ENCODE measurements at places on chromosomes 11 and 22.

- DNase-seq: peak; percentile 55
Measured at GRCh38 chr11:16226245-16226644, 130.1 kb downstream of the SOX6 start.

- no peak for DNase-seq
Measured at GRCh38 chr11:45851228-45851627, 4.0 kb downstream of the CRY2 start.

DNA sequence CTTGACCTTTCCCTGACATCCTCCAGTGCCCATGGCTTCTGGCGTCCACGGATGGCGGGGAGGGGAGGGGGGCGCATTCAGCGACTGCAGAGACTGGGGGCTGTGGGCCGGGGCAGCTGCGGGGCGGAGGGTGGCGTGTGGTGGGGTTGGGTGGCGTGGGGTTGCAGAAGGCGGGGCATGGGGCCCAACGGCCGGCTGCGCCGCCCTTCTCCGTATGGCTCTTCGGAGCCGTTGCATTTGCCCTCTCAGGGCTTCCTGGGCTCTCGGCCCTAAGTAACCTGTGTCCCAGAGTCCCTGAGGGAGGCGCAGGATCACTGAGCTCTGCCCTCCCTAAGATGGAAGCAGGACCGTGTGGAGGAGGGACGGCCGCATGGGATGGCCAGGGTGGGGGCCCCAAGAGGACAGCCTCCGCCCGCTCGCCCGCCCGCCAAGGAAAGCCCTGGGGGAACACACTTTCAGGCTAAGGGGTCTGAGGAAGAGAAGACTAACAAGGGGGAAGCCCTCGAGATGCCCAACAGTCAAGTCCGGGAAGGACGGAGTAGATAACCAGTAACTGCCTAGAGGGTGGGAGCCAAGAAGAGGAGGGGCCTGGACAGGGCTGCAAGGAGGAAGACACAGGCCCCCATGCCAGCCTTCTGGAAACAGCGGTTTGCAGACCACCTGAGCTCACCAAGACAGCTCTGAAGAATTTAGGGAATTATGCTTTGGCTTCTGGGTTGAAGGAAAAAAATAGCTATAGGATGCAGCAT is 9.2 kb upstream of the AIFM3 start:
- DNase-seq: no peak

DNA sequence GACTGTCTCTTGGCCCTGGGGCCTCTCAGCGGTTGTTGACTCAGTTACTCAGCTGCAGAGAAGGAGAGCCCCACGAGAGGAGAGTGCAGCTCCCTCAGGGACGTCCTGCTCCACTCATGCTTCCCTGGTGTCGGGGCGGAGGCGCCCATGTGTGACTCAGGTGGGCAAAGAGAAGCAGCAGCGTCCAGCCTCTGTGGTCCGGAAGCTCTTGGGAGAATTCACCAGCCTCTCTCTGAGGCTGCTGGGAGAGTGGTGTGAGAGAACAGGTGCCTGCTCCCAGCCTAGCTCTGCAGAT is 25.7 kb downstream of the GLB1L2 start:
- DNase-seq: no peak

GRCh38 chr11:126485021-126485792 is 129.7 kb downstream of the ST3GAL4 start:
- no peak for DNase-seq

DNA sequence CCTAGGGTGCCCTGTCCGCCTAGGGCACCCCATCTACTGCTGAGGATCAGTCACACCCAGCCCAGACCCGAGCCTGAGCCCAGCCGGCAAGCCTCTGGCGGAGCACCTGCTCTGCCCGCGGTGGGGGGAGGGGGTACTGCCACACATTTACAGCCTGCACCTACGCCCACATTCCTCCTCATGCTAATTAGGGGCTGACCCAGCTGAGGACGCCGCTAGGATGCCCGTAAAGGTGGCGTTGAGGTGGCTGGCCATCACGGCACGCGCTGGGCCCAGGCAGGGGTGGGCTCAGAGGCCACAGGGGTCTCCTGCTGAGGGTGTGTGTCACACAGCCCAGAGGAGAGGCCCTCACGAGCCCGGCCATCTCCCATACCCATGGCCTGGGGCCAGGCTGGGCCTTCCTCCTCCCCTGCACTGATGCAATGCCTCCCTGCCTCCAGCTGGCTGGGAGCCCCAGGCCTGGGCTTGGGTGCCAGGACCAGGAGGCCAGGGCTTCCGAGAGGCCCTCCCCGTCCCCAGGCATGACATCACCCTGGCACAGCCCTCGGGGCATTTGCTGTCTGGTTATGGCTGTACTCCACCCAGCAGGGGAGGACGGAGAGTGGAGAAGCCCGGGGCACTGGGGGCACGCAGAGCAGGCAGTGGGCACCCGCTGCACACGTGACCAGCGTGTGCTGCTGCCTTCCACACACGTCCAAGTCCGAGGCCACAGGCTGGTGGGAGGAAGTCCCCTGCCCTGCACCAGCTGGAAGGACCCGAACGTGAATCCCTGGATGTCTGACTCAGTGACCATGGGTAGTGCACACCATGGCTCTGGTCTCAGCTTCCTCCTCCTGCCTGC is 12.7 kb downstream of the DUSP8 start:
- no peak for DNase-seq

GRCh38 chr11:102599642-102600261 is 25.4 kb downstream of the MMP20 start:
- no peak for DNase-seq

DNA sequence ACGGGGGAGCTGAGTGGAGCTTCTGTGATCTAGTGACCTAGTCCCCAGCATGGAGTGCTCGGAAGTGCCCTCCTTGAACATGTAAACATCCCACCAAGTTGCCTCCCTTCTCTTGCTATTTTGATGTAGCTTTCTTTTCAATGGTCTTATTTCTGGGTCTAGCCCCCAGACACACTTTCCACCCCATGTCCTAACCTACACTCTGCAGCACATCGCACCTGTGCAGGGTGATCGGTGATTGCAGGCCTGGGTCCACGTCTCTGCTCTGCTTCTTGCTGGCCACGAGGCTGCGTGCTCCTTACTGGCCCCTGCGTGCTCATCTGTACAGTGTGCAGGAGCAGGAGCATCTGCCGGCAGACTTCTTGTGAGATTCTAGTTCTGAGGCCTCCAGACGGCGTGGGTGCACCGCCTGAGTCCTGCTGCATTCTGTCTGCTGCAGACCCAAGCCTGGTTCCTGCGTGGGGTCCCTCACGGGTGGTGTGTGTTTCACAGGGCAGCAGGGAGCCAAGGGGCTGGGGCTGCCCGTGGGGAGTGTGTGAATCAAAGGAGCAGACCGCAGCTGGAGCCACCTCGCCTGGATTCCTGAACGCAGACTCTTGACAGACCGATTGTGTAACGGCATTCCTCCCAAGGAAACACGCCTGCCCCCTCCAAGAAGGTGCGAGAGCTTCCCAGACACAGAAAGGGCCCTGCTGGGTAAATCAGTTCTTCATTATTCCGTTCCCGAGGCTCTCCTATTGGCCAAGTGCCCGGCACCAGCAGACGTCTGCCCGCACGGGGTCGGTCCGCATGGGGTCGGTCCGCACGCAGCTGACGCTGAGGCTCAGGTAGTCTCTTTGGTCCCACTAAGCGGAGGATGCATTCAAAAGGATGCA is 44.4 kb upstream of the MYEOV start:
- DNase-seq: no peak

Measured in NCI-H2081 (cell line).